ENCODE measurements at places on chromosomes 2 and 18.

DNA sequence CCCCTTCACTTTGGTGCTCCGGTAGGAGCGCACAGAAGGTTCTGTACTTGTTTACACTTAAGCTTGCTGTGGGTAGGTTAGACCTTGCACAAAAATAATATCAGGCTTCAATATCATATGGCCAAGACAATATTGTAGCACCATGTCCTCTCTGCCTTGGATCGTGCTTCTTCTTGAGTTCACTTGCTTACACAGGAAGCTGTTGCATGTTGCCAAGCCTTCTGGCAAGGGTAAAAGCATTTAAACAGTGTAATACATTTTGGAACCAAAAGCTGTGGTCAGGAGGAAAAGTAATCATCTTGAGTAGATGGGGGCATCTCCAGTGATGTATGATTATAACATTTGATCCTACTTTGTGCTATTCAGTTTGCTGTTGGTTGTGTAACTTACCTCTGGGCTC is 197.5 kb downstream of the LTBP1 start:
- DNase-seq: no peak

- DNase-seq: no peak
Measured at GRCh38 chr2:42135381-42136312, 33.5 kb upstream of the EML4 start.

GRCh38 chr18:63096327-63096874 is 223.2 kb downstream of the BCL2 start:
- no peak for DNase-seq

- DNase-seq: no peak
Measured at GRCh38 chr2:162004031-162004430, 70.0 kb downstream of the DPP4 start.

GRCh38 chr2:174153757-174154680 is 94.3 kb downstream of the OLA1 start:
- DNase-seq: no peak

DNA sequence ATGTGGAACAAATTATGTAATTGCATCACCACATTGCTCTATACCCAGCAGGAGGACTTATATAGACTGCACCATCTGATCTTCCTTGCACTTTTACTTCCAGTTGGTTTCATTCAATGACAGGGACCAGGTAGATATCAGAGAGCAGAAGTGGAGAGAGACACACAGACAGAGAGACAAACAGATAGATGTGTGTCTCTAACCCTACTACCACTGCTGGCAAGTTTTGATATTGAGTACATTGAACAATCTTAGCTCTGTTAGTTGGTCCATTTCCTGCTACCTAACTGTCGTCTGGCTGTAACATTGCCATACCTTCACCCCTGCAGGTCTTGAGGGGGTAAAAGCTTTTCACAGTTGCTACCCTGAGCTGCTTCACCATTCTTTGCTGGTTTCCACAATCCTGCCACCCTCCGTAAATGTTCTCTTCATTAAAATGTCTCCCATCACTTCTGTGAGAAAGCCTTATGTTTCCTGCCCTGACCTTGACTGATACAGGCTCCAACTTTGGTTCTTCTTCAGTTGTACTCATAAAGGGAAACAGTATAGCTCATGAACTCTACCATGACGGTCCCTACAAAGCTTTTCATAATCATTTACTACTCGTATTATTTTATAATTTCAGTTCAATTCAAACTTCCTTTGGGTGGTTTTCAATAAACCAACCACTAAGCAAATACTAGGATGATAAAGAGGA is 62.3 kb upstream of the ITGA4 start:
- DNase-seq: no peak

DNA sequence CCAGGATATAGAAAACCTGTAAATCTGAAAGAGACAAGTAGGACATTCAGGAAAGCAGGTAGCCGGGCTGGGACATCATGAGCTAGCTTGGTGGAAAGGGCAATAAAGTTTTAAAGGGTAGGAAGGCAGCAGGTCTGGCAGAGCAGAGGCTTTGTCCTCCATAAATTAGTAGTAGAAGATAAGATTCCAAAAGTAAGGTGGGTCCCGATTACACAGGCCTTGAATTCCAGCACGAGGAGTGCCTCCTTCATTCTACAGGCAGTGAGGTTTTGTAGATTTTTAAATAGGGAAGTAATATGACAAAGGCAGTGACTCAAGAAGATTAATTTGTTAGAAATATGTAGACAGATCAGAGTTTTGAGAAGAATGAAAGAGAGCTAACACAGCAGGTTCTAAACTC is 160.7 kb downstream of the DTNB start:
- DNase-seq: no peak

DNA sequence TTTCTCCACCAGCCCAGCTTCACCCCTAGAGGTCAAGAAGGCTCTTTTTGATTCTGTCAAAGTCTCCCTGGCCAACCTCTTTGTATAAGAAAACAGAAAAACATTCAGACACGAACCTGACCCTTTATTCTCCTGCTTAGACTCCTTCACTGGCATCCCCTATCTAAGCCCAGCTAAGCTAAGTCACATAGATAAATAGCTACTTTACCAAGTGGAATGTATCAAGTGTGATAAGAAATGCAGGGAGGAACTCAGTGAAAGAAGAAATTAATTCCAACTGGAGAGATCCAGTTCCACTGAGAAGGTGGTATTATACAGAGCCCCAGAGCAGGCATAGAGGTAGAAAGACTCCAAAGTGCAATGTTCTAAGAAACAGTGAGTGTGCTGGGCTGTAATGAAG is 489.5 kb downstream of the TNS1 start:
- DNase-seq: no peak

- DNase-seq: no peak
Measured at GRCh38 chr2:143398781-143399180, 269.6 kb downstream of the ARHGAP15 start.

- DNase-seq: no peak
Measured at GRCh38 chr2:135187270-135187669, 135.2 kb downstream of the RAB3GAP1 start.

DNA sequence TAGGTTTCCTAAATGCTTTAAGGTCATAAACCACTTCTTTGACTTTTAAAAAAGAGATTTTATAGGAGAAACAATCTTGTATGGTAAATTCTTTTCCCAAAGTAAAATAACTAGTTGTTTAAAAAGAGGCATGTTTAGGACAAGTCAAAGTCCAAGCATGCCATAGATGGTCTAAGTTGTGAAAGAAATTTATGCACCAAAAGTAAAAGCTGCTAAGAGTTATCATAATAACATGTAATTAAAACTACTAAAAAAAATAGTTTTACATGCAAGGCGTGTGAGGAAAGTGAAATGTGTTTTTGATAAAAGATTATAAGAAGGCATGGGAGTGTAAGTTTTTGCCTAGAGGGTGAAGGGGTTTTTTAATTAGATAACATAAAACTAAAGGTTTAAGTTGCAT is 22.5 kb downstream of the FAM210A start:
- no peak for DNase-seq

GRCh38 chr2:551621-552020 is 125.6 kb downstream of the TMEM18 start:
- DNase-seq: no peak

DNA sequence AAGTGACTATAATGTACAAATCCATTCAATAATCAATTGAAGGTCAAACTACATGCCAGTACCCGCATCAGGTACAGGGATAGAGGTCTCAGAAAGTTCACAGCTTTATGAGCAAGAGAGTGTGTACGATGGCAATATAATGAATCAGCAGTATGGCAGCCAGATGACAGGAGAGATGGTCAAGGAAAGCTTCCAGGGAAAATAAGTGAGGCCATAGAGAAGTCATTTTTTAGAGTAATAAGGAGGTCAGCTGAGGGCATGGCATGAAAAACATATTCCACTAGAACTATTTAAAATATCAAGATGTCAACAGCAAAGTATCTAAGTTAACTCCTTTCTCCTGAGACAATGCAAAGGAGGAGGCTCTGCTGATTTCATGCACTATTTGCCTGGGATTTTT is 108.0 kb downstream of the SLC8A1 start:
- DNase-seq: no peak

- no peak for DNase-seq
Measured at GRCh38 chr18:51012441-51012840, 17.6 kb upstream of the SMAD4 start.

GRCh38 chr2:63058921-63059792 is 8.5 kb downstream of the OTX1 start:
- DNase-seq: no peak

DNA sequence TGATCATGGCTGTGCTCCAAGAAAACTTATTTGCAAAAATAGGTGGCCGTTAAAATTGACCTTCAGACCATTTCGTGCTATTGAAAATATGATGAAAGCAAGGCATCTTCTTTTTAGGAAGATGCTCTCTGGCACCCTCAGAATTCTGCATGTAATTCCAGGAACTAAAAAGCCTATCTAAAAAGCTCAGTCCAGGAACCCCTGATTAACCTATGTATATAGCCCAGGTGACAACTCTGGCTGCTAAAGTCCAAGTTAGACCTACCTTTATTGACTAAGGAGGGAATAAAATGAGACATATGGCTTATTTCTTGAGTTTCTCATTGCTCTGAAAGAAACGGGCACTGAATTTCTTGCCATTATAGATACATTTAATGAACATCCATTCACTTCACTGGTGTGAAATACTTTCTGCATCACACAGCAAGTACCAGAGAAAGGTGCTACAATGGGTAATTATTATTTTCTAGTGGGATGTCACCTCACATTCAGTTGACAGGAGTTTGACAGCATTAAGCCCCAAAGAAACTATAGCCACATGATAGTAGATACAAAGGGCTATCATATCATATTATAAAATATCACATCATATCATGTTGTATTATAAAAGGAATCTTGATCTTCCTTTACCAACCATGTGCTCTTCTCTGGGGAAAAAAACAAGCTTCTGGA is 83.8 kb downstream of the EPHA4 start:
- no peak for DNase-seq

DNA sequence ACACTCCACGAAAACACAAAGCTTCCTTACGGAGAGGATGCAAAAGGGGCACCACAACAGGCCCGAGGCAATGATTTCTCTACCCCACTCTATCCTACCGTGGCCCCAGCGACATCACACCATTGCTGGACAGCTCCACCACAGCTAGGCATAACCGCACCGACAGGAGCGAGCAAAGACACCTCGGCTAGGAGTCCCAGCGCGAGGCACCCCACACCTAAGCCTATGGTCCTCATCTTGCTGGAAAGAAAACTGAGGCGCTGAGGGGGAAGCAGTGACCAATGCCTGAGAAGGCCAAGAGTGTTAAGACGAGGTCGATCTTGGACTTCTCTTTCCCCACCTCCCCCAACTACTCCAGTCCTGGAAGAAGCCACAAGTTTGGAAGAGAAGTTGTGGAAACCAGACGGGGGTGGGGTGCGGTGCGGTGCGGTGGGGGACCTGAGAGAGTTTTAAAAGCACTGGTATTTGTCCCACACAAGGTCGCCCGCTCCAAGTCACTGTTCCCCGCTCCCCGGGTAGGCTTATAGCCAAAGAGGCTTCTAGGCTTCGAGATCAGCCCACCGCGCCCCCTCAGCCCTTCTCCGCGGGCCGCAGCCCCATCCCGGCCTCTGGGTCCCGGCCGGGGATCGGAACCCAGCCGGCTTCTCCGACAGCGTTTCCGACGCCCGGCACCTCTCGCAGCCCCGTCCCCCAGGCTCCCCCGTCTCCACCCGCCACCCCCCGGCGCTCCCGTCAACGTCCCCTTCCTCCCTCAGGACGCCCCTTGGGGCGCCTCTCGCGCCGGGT is 766 bp downstream of the PDE6D start:
- DNase-seq: no peak
